ENCODE measurements at places on chromosomes 1 and 21. TPM values are rescaled to one million over a fixed set of nuclear protein-coding genes. Genes with fewer than 3 reads are reported as not detected.

GRCh38 chr1:183411091-183411490 is 7.1 kb downstream of the NMNAT2 start:
- no peak for DNase-seq

- DNase-seq, result no peak
Observed at GRCh38 chr1:16293538-16293937, 56.6 kb upstream of the CPLANE2 start.

DNA sequence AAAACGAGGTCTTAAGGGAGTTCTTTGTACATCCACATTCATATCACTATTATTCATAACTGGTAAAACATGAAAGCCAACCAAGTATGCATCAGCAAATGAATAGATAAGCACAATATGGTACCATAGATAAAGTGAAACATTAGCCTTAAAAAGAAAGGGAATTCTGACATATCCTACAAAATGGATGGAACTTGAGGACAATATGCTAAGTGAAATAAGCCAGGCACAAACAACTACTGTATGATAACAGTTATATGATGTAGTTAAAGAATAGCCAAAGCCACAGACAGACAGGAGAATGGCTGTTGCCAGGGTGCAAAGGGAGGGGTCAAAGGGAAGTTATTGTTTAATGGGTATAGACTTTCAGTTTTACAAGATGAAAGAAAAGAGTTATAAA is 148.9 kb downstream of the EIF4G3 start:
- DNase-seq, result no peak

GRCh38 chr21:15638856-15639549 is 90.8 kb upstream of the USP25 start:
- no peak for DNase-seq

DNA sequence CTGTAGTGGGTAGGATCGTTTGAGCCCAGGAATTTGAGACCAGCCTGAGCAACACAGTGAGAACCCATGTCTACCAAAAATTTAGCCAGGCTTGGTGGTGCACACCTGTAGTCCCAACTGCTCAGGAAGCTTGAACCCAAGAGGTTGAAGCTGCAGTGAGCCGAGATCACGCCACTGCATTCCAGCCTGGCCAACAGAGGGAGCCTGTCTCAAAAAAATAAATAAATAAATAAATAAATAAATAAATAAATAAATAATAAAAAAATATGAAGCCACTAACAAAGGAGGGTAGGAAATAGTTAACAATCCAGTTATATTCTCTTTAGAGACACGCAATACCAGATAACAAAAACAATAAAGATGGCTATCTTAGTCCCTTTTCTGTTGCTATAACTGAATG is 11.9 kb upstream of the CBR3 start:
- DNase-seq, result no peak

GRCh38 chr1:99173282-99173681 is 91.0 kb upstream of the PLPPR4 start:
- no peak for DNase-seq

- DNase-seq, result no peak
Observed at GRCh38 chr1:231357831-231358354, 19.8 kb downstream of the SPRTN start.

- no peak for DNase-seq
Observed at GRCh38 chr1:189962181-189962580, 515.5 kb downstream of the BRINP3 start.

DNA sequence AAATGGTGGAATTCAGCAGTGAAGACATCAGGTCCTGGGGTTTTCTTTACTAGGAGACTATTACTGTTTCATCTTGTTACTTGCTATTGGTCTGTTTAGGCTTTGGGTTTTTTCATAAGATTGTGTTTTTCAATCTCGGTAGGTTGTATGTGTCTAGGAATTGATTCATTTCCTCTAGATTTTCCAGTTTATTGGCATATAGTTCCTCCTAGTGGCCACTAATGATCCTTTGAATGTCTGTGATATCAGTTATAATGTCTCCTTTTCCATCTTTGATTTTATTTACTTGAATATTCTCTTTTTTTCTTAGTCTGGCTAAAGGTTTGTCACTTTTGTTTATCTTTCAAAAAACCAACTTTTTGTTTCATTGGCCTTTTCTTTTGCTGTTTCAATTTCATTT is 233.0 kb downstream of the RWDD3 start:
- DNase-seq, result no peak

Gene MYCL
- total RNA-seq, result 0.83 TPM

Gene ZBTB8B
- 0.06 TPM for total RNA-seq

DNA sequence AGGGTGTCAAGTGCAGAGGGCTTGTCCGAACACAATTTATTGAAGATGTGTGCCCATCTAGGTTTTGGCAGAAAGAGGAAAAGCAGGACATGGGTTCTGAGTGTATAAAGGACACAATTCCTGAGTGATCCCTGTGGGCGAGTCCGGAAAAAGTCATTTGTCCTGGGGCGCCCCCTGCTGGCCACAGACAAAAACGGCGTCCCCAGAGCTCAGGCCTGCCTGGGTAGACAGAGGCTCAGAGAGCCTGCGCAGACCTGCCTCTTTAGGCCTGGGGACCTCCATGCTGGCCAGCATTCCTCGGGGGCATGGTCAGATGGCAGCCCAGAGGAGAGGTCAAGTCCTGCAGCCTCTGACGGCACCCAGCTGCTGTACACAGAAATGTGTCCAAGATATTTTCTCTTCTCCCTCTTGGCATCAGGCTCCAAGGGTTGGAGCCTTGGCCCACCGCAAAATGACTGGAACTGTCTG is 65.5 kb upstream of the LRP8 start:
- peak; percentile 97 for DNase-seq
